CD4-positive, alpha-beta T cell treated with Interleukin-15 for 1 hour (primary cell): ENCODE measurements at places on chromosomes 7 and 10.

GRCh38 chr10:89554433-89554832 is 19.0 kb upstream of the SLC16A12 start:
- no peak for DNase-seq

GRCh38 chr10:113175756-113176651 is 226.0 kb downstream of the TCF7L2 start:
- DNase-seq = no peak

DNA sequence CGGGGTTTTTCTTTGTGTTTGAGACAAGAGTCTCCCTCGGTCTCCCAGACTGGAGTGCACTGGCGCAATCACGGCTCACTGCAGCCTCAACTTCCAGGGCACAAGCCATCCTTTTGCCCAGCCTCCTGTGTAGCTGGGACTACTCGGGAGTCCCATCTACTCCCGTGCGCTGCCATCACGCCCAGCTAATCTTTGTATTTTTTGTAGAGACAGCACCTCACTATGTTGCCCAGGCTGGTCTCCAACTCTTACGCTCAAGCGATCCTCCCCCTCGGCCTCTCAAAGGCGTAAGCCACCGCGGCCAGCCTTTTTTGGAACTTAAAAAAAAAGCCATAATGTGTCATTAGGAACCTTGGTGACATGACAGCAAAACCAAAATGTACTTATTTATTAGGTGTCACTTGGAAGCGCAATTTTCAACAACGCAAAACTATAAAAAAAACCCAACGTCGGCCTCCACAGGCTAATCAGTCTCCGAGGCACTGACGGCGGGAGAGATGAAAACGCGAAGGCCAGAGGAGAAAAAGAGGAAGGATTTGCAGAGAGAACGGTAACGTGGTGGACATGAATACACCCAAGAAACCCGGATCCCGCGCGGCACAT is 911 bp upstream of the HNRNPH3 start:
- no peak for DNase-seq

- no peak for DNase-seq
These were observed 31.2 kb upstream of the INPP5F start for GRCh38 chr10:119694608-119695007.

DNA sequence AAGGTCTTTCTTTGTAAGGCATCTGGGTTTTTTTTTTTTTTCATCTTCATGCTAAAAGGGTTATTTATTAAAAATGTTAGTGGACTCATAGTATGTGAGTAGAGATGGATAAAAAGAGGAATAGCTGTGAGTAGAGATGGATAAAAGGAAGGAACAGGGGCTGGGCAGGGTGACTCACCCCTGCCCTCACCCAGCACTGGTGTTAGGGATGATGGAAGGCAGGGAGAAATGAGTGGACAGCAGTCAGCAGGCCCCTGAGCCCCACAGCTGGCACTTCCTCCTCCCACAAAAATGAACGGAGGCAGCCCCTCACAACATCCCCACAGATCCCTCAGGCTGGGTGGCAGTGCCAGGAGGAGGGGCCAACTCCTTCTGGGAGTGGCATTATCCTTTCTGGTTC is 39.3 kb downstream of the ANTXRL start:
- no peak for DNase-seq

DNA sequence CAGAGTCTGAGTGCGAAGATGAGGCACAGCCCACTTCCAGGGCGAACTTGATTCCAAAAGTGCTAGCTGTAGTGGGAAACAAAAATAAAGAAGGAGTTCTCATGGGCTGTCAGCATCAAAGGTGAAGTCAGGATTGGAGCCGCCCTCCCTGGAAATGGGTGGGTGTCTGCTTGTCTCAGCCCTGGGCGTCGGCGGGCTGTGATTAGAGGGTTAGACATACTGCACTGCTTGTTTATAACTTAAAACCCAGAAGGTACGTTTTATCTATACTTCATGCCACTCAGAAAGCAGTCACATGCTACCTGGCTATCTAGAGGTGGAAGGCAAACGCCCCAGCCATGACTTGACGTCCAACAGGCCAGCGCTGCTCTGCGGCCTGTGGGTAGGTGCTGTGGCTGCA is 108.7 kb upstream of the NPS start:
- DNase-seq = no peak

- no peak for DNase-seq
These were observed 404.3 kb upstream of the NPVF start for GRCh38 chr7:25632616-25633015.

DNA sequence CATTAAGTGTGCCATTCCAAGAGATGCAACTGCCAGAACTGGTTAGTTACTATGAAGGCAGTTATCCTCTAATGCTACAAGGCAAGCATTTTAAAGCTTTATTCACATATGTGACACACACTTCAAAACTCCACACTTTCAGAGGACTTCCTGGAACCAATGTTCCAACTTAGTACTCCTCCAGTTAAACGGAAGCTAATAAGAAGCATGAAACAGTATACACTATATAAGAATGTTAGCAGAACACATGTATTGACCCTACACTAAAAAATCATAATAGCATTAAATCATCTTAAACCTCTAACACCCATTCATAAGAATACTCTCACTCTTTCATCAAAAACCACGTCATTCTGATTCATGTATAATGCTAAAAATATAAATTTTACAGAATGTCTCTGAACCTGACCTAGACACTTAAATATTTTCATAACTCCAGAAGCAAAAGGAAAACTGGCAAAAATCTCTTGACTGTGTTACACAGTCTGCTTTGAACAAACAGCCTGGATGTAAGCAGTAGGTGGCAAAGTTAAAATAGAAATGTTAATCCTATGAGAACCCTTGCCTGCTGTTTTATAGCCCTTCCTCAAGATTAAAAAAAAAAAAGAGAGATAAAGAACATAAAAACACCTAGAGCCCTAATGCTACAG is 135.0 kb downstream of the SEMA3C start:
- no peak for DNase-seq

- no peak for DNase-seq
These were observed 170.3 kb downstream of the NEURL1 start for GRCh38 chr10:103663802-103664201.

- peak; percentile 88 for DNase-seq
These were observed 785 bp downstream of the WDR86 start for GRCh38 chr7:151408839-151409666.

DNA sequence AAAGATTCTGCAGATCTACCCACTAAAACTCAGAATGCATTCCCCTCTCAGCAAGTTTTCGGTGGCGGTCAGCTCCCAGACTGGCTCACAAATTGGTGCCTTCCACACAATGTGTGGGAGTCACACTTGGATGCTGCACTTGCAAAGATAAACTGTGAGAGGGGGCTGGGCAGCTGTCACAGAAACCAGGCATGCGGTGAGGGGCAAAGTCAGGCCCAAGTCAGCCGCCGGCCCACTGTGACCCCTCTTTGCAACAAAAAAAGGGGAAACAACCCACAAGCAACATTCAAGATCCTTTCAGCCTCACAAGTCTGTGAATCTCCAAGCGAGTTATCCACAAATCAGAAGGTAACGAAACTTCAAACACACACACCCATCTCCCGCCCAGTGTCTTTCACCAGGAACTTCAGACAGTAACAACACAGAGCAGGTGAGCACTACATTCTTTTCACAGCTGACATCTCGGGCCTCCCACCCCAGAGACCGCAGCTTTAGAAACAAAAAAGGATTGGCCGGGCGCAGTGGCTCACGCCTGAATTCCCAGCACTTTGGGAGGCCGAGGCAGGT is 32.0 kb downstream of the SNX8 start:
- no peak for DNase-seq

GRCh38 chr7:157851501-157852067 is 514.8 kb downstream of the DNAJB6 start:
- peak; percentile 71 for DNase-seq

- no peak for DNase-seq
These were observed 168.4 kb downstream of the EVX1 start for GRCh38 chr7:27410812-27411544.

DNA sequence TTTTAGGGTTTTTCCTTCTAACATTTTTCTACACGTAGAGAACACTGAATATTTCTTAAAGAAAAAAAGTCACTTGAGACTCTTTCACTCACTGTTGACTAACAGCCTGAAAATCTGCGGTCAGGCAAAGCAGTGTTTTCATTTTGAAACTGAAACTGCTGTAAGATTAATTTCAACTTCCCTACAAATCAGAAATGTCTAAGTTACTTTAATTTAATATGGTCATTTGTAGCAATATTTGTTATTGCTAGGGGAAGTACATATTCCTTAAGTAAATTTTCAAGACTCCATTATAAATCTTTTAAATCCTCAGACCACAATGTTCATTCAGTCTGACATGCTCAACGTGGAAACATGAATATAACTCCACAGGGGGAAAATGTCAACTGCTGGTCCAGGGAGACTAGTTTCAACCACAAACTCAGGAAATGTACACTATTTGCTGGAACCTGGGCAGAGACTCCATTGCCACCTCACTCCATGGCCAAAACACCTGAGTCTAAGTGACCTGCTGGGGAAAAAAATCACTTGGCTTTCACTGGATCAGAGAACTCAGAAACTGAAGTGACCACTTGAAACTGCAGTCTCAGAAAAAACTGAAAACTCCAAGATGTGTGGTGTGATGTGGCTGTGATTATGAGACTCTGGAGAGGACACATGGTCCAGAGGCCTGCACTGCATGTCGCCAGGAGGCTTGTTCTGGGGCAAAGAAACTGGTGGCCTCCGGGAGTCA is 161.2 kb downstream of the TAX1BP1 start:
- DNase-seq = peak; percentile 28

DNA sequence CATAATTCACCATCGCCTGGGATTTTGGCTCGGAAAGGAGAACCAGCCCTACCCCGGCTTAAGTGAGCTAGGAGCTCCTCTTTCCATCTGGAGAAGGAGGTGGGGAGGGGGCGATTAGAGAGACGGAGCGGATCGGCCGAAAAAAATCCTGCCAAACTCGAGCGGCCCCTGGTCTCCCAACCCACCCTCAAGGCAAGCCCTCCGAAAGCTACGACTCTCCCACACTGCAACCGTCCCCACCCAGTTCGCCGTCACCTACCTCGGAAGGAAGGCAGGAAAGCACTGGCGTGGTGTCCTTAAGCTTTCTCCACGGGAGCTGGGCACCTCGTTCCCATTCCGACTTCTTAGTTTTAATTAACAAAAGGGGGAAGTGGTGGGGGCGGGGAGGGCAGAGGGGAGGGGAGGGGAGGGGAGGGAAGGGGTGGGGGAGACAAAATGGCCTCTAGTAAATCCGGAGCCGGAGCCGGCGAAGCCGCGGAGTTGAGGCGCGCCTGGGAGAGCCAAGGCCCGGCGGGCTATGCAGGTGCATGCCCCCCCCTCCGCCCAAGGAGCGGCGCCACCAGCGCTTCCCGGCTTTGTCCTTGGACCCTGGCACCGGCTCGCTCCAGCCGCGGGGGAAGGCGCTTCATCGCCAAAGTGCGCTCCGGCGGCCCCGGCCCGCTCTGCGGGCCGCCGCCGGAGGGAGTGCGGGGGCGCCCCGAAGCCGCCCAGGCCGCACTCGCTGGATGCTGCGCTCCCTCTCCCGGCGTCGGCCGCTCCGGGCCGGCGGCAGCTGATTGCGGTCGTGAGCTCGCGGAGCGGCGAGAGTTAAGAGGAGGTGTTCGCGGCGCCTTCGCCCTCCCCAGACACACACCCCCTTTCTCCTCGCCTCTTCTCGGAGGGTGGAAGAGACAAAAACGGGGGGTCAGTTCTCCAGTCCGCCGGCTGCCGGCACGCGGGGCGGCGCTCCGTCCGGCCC is at the start of gene LRRC4:
Gene LRRC4 (minus strand): TSS at position 784 of the 958 bp plus-strand sequence. CDS start 797 bp downstream, outside the sequence.
- peak; percentile 24 for DNase-seq

- DNase-seq = no peak
These were observed 329.9 kb upstream of the CELF2 start for GRCh38 chr10:10687751-10688150.

DNA sequence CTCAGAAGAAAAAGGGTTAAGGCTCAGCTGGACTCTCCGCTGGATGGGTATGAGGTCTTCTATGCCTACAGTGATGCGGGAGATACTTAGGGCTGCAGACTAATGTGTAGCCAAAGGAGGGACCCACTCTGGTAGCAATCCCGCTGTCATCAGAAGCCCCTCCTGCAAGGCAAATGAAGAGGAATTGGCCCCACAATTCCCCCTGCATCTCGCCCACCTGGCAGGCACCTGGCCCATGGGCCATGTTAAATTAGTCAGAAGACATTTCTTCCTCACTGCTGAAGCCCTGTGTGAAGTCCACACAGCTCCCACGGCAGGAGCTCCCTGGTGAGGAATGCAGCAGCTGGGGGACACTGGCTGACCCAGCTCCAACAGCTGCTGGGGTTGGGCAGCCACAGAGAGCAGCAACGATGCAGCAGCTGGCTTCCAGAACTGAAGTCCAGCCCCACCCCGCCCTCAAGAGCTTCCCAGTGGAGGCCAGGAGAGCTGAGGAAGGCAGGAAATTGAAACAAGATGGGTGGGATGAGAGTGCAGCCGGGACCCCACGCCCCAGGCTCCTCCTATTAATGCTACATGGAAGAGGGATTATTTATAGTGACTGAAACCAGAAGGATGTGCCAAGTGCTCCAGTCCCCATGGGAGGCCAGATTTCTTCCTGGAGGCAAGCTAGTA is 5.5 kb downstream of the VSTM4 start:
- DNase-seq = no peak

DNA sequence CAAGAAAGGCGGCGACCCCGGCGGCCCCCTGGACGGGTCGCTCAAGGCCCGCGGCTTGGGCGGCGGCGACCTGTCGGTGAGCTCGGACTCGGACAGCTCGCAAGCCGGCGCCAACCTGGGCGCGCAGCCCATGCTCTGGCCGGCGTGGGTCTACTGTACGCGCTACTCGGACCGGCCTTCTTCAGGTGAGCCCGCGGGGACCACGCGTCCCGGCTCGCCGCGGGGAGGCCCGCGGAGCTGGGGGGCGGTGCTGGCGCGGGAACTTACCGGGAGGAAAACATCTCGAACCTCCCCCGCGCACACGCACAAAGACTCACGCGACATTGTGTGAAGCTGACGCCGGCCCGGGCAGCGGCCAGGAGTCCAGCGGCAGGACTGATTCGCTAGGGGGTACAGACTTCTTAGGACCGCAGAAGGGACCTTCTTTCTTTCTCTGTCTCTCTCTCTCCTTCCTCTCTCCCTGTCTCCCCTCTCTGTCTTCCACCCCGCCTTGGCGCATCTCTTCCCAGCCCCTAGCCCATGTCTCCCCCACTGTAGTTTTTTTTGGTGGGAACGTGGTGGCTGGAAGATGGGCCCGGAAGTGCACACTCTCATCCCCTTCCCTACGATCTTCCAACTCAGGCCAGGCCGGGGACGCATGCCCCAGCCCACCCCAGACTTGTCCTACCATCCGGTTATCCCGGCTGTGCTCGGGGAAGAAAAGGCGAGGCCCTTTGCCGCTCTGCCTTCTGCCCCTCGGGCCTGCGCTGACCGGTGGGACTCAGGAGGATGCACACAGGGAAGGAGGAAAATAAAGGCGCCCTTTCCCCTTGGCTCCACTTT is 1.2 kb downstream of the EN2 start:
- DNase-seq = no peak

- DNase-seq = no peak
These were observed 944.3 kb downstream of the GATA3 start for GRCh38 chr10:8998751-8999150.

- DNase-seq = no peak
These were observed 116.9 kb upstream of the PCGF5 start for GRCh38 chr10:91103384-91104192.

DNA sequence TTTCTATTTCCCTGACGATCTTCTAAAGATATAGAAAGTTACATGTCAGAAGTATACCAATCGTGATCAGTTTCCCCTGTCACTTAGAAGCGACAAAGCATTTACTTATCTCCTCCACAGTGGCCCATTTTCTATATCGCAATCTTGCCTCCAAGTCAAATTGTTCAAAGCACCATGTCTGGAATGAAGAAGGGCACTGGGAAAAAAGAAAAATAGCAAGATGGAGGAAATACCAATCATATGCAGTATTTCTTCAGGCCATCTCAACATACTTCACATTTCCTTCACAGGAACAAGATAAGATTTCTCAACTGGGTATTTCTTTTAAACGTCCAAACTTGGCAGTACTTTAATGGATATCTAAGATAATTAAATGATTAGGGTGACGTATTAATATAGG is 63.3 kb upstream of the IL6 start:
- no peak for DNase-seq
